ENCODE measurements at places on chromosomes 12 and 14.

- no peak for DNase-seq
These were observed 56.7 kb upstream of the PTCSC3 start for GRCh38 chr14:36233217-36233616.

- DNase-seq: no peak
These were observed 53.5 kb downstream of the FSCB start for GRCh38 chr14:44453433-44454171.

DNA sequence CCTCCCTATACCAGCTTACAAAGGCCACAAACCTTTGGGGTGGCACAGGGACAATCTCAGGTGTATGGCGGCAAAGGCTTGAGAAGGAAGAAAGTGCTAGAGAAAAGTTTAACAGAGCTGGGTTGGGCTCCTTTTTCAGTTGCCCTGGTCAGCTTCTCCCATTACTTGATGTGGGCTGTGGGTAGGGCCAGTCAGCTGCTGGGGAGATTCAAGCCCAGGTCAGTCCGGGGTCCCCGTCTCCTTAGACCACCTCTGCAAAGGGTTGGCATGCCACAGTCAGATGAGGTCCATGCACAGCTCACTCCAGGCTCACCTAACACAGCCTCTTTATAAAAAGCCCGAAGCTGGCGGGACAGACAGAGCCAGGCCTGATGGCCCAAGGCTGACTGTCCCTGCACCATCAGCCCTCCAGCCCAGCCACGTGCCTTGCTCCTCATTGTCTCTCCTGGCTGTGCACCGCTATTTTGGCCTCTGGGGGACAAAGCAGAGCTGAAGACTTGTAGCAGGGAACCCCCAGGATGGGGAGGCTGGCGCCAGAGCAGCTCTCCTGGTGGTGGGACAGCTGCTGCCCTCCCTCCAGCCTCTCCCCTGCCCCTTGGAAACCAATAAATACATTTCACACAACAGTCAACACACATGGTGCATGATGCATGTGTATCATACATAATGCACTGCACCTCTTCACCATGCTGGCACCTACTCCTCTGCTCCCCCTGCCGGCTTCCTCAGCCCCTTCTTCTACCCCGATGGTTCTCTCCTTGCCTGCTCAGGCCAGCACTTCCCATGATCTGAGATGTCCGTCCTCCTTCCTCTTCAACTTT, 61.7 kb upstream of the DDX11 start:
- DNase-seq: no peak

DNA sequence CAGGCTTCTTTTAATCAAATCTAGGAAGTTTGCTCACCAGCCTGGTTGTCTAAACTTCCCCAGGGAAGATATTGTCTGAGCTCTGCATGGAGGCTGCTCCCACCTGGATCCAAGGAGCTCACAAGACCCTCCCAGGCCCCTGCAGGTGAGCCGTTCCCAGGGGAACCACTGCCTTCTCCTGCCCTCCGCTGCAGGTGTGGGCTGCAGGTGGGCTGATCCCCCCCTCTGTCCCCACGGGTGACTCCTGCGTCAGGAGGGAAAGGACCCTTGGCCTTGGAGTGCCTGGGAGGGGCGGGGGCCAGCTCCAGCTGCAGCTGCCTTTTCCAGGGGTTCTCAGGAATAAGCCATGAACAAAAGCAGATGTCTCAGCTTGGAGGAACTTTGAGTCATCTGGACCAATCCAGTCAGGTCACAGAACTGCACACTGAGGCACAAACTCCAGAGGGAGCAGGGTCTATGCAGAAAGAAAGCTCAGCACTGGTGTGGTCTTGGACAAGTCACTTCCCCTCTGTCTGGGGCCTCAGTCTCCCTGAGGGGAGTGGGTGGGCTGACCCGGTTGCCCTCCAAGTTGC, 246.6 kb upstream of the RTL1 start:
- DNase-seq: no peak

GRCh38 chr14:101239065-101239464, 322.2 kb upstream of the DIO3 start:
- no peak for DNase-seq

- no peak for DNase-seq
These were observed 194.3 kb downstream of the DACT1 start for GRCh38 chr14:58832095-58832521.

DNA sequence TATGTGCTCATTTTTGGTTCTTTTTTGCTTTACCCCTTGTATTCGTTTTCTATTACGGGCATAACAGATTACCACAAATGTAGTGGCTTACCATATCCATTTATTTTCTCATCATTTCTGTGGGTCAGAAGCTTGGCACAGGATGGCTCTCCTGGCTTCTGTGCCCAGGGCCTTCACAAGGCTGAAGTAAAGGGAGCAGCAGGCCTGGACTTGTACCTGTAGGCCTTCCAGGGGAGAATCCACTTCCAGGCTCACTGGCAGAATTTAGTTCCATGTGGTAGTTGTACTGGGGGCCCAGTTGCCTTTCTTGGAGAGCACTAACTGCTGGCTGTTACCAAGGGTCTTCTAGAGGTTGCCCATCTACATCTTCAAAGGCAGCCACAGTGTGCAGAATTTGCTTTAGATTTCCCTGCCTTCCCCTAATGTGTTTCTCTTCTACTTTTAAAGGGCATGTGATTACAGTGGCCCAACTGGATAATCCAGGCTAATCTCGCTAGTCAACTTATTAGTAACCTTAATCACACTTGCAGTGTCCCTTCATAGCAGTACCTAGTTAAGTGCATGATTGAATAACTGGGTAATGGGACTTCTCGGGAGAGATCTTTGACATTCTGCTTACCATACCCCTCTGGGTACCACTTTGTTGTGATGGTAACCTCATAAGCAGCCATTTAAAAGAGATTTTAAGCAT, 67.0 kb downstream of the CRADD start:
- DNase-seq: no peak

- DNase-seq: no peak
These were observed 48.5 kb downstream of the JAG2 start for GRCh38 chr14:105120056-105120455.

- DNase-seq: no peak
These were observed 4.3 kb downstream of the OLR1 start for GRCh38 chr12:10167599-10167998.

DNA sequence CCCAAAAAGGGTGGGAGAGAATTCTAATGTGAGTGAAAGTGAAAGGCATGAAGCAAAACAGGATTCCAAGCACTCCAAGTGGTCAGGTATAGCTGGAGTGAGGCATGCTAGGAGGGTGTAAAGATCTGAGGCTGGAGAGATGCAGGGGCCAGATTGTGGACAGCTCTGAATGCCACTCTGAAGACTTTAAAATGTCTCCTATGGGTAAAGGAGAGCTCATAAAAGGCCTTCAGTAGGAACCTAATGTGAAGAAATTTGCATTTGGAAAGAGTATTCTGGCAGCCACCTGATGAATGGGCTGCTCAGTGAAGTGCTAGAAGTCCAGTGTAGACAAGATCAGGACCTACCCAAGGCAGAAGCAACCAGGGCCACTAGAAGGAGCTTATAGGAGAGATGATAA, 68.9 kb downstream of the DNAI7 start:
- no peak for DNase-seq

- no peak for DNase-seq
These were observed 13.5 kb downstream of the BMP4 start for GRCh38 chr14:53942970-53943750.

- DNase-seq: no peak
These were observed 45.5 kb downstream of the EML1 start for GRCh38 chr14:99838639-99839134.

GRCh38 chr12:89874146-89874545, 165.5 kb upstream of the ATP2B1 start:
- DNase-seq: no peak

- DNase-seq: no peak
These were observed 157.4 kb downstream of the RGS6 start for GRCh38 chr14:72089625-72090024.

- no peak for DNase-seq
These were observed 24.7 kb upstream of the NPFF start for GRCh38 chr12:53532021-53532420.

DNA sequence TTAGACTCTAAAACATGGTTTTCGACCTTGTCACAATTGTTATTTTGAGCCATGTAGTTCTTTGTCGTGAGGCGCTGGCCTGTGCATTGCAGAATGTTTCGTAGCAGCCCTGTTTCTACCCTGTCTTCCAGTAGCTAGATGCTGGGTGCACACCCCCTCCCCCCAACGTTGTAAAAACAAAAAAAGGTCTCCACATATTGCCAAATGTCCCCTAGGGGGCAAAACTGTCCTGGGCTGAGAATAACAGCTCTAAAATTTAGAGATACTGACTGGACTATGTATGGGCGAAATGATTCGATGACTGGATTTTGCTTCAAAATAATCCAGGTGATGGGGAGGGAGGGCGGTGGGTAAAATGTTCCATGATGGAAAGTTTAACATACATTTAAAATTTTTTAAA, 126.1 kb upstream of the FUT8 start:
- no peak for DNase-seq

DNA sequence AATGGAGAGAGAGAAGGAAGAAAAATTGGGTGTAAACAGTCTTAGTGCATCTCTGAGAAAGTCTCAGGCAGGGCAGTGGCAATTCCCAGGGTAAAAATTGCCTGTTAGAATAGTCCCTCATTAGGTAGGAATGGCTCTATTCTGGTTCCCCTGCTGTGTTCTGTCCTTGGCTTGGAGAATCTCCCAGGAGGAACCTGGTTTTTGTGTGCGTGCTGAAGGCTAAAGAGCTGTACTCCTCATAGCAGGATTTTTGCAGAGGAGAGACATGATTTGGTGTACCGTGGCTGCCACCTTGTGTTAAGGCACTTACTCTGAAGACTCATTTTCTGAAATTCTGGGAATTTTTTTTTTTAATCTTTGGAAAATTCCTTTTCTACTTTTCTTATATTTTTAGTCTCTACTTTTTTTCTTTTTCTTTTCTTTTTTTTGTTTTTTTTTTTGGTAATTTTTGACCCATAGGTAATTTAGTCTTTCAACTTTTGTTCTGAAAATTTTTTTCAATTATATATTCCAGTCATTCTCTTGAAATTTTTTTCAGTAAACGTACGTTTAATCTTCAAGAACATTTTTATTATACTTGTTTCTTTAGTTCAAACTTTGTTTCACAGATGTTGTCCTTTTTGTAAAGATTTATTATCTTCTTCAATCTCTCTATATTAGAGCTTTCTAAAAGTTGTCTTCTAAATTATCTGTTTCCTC, 63.8 kb downstream of the FBXO33 start:
- DNase-seq: no peak

- DNase-seq: no peak
These were observed 5.5 kb downstream of the LUM start for GRCh38 chr12:91105807-91106206.

GRCh38 chr14:85366226-85366625, 163.7 kb upstream of the FLRT2 start:
- no peak for DNase-seq

- DNase-seq: peak; percentile 40
These were observed 59.4 kb downstream of the DGLUCY start for GRCh38 chr14:91173221-91173670.
